ENCODE measurements at places on chromosomes 4 and X.
A peak's percentile ranks its signal among the peaks of the same experiment; 100 is the strongest.

DNA sequence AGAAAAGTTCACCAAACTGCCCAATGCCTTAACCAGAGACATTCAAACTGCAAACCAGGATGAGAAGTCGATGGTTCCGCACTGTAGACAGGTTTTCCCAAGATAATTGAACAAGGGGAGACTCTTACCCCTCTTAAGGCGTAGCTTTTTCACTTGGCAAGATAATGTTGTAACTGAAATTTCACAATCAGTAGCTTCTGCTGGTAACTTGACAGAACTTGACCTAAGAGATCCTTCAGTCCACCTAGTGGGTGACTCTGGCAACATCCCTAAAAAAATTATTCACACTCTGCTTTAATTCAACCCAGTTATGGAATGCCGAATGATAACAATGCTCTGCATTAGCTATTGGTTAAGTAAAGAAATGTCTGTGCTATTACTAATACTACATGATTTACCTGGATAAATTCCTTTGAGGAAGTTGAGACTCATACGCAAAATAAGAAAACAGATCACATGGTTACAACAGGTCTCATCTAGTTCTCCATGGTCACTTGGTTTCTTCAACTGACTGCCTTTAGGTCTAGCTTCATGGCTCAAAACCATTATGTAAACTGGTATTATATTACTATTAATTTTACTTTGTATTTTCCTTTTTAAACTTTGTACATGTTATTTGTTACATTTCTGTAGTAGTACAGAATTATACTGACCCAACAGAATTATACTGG lies 9.1 kb downstream of the ELF2 start:
- peak; percentile 23 for DNase-seq

- DNase-seq, result no peak
Observed at GRCh38 chrX:134626434-134626833, 31.8 kb downstream of the PLAC1 start.

DNA sequence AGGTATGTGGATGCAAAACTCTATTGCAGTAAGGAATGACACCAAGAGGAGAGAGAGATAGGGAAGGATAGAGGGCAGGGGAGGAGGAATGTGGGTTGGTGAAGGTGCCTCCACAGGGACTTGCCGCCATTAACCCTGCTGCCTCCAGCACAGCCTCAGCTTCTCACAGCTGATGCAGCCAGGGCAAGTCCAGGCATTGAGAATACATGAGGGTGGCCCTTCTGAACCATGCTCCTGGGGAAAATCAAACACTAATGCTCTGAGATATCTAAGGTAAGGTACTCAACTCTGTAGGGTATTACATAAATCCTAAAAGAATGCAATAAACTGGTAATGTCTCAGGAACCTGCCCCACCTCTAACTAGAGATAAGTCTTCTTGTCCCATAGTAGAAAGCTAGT lies 28.7 kb downstream of the UGT2B7 start:
- no peak for DNase-seq

- DNase-seq, result no peak
Observed at GRCh38 chr4:60042941-60043340, 1157.2 kb upstream of the ADGRL3 start.

DNA sequence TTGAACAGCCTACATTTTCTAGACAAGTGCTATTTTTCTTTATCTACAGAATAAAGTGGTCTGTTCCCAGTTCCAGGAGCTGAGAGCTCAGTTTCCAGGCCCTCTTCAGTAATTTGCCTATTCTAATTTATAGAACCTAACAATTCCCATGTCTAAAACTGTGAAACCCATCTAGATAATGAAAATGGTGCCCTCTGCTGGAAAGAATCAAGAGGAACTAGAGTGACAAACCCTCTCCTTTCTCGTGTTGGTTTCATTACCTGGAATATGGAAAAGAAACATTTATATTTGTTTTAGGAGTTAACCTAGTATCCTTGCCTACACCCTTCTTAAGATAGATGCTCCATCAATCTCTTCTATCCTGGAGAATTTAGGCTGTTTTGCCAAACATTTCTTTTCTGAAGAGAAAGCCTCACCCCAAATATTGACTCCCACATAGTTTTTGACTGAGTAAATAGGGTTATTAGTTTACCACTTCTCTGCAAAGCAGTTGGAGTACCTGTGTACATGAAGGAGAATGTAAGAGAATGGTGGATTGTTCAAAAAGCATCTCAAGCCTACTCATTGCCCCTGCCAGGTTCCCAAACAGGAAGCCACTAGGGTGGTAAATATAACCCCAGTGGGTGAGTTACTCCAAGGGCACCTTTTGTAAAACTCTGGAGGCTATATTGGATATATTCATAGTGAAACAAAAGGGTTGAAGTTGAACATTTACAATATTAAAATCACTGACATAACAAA lies 121.6 kb downstream of the RASL11B start:
- DNase-seq, result peak; percentile 62

DNA sequence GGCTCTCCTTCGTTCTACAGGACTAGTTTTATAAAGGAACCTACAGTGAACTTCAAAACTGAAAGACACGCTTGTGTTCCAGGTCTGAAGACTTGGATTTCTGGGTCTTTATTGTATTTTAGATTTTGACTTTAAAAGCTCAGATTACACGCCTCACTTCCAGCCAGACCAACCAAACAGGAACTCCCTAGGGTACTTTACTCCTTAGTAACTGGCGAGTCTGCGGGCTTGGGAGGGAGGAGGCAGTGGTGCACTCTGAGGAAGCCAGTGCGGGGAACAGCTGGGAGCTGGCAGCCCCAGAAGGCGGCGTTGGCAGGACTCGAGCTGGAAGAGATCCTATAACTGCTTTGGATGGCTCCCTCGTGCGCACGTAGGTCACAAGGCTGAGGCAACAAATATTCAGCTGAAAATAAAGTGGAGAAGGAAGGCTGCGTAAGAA lies 391 bp upstream of the PHKA1 start:
- no peak for DNase-seq

- no peak for DNase-seq
Observed at GRCh38 chr4:53018471-53018870, 156.4 kb downstream of the RASL11B start.

DNA sequence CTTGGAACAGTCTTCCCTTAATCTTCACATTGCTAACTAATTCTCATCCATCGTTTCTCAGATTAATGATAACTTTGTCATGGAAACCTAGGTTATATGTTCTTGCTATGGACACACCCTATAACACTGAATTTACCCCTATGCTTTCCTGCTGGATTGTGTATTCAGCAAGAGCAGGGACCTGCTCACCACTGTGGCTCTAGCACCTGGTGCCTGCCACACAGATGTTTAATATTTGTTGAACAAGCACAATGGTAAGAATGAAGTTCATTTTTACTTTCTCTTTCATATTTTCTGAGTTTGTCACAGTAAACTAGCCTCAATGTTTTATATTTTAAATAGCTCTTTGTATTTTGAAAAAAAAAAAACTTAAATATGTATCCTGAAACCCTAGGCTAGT lies 734.0 kb upstream of the DIAPH2 start:
- no peak for DNase-seq

Measured in CD4-positive, alpha-beta T cell treated with Interferon alpha-2 for 1 hour (primary cell).